ENCODE measurements at places on chromosomes 1 and 21. TPM values are rescaled to one million over a fixed set of nuclear protein-coding genes. Genes with fewer than 3 reads are reported as not detected.

DNA sequence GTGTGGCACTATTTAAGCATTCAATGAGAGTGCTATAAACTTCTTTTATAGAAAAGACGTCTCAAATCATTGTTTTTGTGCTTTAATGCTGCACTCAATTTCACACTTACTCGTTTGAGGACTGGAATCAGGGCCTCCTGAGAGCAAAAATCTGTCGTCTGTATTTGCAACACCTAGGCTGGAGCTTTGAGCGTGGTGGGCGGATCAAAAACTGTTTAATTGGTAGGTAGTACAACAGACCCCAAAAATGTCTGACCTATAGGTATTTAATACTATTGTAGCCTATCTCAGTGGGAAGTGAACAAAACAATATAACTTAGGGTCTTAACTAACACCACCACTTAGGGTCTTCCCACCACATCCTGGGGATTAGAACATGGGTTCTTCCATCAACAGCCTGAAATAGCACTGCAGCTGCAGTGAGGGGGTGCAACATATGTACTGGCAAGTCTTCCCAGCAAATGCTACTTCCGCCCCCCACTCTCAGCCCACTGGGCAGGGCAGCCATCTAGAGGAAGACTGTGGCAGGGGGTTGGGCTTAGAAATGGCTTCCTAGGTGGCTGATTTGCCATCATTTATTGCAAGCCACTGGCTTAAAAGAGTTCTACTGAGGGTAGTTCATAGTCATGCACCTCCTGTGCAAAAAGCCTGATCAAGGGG, 48.3 kb downstream of the CD46 start:
- DNase-seq = no peak

Gene FLG2
- not detected for total RNA-seq

Gene PTPN14
- total RNA-seq = 8.4 TPM

Gene RNU1-1
- total RNA-seq = not detected

Gene OR2T11
- total RNA-seq = not detected

- no peak for DNase-seq
Measured at GRCh38 chr1:22798083-22798482, 87.4 kb downstream of the EPHB2 start.

GRCh38 chr1:5369223-5369622, 623.0 kb downstream of the NPHP4 start:
- no peak for DNase-seq

DNA sequence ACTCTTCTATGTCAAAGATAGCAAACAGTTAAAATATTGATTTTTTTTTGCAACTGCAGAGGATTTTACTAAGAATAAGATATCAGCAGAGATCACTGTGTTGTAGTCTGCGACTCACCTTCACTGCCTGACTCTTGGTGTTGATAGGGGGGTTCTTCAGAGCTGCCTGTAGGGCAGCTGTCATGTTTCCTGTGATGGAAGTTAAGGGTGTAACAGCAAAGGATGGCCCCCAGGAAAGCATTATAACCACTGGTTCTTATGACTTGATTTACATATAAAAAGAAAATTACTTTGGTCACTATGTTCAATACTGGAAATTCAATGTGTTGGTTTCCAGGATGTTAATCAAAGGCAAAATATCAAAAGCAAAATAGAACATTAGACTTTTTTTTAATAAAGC, 2.6 kb downstream of the ARPC5 start:
- DNase-seq = no peak

Gene HYI
- 17.3 TPM for total RNA-seq

DNA sequence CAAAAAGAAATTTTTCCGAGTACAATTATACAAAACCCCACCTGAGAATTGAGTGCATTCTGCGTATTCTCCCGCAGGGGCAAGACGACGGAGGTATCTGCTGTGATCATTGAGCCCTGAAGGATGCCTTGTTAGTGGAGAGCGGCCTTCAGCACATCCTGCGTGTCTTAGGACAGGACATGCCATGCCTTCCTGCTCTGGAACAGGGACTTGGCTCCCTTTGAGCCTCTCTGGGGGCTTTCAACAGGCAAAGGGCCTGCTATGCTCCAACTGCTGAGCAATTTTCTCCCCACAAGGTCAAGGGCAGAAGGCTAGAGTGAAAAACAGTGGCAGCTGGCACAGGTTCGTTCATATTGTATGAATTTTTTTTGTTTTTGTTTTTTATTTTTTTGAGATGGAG, 52.4 kb downstream of the TOR1AIP2 start:
- peak; percentile 55 for DNase-seq

- DNase-seq = no peak
Measured at GRCh38 chr1:171075041-171075440, 15.7 kb upstream of the FMO3 start.

Gene CYP4A22
- total RNA-seq = not detected

Gene TMEM52
- total RNA-seq = 0.51 TPM

- DNase-seq = no peak
Measured at GRCh38 chr1:17655922-17656321, 99.2 kb upstream of the ACTL8 start.

All from right atrium auricular region (tissue), 2 donors.